ENCODE measurements at places on chromosomes 11 and 22.

DNA sequence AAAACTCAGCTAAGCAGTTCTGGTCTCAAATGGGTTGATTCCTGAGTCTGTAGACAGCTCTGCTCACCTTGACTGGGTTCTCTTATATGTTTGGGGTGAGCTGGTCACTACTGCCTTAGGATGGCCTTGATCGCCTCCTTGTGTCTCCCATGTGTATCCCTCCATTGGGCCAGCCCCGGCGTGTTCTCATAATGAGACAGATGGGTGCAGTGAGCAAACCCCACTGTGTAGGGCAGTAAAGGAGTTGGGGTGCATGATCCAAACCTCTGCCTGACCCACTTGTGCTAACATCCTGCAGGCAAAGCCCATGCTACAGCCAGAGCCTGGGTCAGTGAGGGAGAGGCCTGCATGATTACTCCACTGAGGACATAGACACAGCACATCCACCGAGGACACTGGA is 657.6 kb downstream of the BRD1 start:
- no peak for DNase-seq

GRCh38 chr11:86499723-86500129 is 125.0 kb downstream of the CCDC81 start:
- no peak for DNase-seq

DNA sequence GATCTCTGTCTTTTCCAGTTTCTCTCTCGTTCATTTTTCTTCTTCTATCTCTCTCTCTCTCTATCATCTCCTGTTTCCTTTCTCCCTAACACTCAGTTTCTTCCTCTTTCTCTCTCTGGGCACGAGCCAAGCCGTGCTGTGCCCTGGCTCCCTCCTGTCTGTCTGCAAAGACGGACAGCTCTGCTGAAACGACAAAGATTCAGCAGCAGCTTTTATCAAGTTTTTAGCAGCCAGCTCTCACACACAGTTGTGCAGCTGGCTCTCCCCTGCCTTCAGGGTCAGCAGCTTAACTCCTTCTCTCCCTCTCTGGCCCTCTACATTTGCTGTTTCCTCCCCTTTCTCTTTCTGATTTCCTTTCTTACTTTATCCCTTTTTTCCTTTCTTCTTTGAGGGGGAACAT is 352.0 kb upstream of the MPPED2 start:
- DNase-seq: no peak

DNA sequence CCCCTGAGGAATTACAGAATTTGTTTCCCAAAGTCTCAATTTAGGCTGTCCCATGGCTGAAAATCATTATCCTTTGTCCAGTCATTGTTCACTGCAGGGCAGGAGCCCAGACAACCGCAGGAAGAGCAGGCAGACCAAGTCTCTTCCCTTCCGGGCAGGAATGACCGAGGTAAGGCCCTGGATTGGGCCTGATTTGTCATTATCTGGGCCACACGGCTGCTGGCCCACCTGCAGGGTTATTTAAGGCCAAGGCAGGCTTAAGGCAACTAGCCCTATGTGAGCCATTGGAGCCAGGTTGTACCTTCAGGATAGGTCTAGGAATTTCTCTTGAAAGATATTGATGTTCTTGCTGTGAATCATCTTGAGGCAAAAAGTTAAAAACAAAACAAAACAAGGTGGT is 9.7 kb upstream of the IL10RA start:
- no peak for DNase-seq

- DNase-seq: no peak
Observed at GRCh38 chr11:100719809-100720221, 32.7 kb downstream of the ARHGAP42 start.

DNA sequence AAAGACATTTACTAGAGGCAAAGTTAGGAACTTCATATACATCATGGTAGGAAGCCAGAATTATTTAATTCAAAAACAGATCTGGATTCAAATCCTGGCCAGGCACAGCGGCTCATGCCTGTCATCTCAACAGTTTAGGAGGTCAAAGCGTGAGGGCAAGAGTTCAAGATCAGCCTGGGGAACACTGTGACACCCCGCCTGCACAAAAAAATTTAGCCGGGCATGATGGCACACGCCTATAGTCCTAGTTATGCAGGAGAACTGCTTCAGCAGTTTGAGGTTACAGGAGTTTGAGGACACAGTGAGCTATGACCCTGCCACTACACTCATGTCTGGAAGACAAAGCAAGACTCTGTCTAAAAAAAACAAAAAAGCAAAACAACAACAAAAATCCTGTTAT is 8.9 kb downstream of the MRTFA start:
- no peak for DNase-seq

- no peak for DNase-seq
Observed at GRCh38 chr11:114377612-114378267, 22.6 kb downstream of the C11orf71 start.
